ENCODE measurements at places on chromosomes 7 and 10.

DNA sequence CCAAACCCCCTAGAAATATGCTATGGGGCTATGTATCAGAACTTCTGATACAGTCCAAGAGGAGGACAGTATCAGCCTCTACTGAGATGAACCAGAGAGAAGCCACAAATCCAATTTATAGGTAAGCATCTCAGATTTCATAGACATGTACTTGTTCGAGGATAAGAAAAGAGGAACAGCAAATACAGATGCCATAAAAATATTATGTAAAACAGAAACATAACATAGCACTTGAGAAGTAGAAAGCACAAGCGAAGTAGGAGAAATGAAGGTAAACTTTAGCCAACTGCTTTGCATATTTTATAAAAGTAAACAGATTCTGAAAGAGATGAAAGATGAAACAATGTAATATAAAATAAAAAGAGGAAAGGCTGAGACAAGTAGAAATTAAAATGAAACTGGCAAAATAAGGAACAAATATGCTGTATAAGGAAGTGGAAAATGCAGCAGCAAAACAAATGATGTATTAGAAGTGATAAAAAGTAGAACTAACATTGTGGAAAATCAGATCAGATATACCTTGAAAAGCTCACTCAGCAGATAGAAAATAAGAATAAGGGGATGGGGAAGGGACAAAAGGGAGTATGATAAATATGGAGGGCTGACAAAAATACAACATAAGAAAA is 135.1 kb downstream of the SKAP2 start:
- no peak for DNase-seq

GRCh38 chr10:7902413-7902812 is 84.1 kb downstream of the TAF3 start:
- DNase-seq = no peak

- DNase-seq = no peak
These were observed 154.1 kb upstream of the PDE1C start for GRCh38 chr7:32224276-32224675.

DNA sequence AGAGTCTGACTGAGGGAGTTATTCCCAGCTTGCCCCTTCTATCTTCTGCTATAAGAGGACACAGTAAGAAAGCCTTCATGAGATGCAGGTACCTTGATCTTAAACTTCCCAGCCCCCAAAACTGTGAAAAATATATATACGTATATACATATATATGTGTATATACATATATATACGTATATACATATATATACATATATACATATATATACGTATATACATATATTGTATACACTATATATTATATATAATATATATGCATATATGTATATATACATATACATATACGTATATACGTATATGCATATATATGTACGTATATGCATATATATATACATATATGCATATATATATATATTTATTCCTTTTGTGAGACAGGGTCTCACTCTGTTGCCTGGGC is 17.7 kb downstream of the EZH2 start:
- no peak for DNase-seq

DNA sequence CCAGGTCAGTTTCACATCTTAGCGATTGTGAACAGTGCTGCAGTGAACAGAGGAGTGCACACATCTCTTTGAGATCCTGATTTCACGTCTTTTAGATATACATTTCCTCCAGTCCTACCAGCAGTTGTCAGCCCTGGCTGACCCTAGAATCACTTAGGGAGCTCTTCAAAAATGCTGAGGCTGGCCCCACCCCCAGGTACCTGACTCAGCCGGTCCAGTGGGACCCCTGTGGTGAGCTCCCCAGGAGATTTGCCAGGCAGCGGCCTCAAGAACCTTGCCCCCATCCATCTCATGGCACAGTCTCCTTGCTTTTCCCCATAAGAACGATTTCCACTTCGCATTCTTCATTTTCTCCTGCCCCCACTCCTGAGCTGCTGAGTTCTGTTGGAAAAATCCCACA is 45.5 kb downstream of the TEX36 start:
- DNase-seq = no peak

DNA sequence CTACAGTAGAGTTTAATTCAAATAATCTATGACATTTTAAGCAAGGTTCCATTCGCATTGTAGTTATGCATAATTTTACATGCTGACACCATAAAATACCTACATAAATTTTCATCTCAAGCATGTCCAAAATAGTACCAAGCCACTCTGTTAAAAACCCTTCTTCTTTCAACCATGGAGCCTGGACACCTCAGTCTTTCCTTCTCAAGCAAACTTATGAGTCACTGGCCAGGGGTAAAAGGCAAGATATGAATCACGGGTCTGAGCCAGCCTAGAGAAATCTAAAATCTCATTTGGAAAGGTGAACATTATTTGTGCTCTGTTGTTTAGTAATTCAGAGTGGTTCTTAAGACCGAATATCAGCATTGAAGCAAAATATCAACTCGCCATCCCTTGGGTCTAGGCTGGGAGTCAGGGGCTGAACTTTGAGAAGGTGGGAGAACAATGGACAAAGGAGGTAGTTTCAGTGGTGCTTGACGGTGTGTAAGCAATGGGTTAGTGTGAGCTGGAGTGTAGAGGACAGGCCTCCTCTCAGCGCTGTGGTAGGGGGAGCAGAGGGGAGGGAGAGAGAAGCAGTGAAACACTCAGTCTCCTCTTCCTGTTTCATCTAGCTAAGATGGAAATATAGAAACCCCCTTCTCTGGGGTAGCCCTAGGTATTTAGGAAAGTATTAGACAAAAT is 19.1 kb upstream of the GPAM start:
- DNase-seq = no peak

- DNase-seq = no peak
These were observed 288.3 kb upstream of the MKLN1 start for GRCh38 chr7:131039355-131039762.

DNA sequence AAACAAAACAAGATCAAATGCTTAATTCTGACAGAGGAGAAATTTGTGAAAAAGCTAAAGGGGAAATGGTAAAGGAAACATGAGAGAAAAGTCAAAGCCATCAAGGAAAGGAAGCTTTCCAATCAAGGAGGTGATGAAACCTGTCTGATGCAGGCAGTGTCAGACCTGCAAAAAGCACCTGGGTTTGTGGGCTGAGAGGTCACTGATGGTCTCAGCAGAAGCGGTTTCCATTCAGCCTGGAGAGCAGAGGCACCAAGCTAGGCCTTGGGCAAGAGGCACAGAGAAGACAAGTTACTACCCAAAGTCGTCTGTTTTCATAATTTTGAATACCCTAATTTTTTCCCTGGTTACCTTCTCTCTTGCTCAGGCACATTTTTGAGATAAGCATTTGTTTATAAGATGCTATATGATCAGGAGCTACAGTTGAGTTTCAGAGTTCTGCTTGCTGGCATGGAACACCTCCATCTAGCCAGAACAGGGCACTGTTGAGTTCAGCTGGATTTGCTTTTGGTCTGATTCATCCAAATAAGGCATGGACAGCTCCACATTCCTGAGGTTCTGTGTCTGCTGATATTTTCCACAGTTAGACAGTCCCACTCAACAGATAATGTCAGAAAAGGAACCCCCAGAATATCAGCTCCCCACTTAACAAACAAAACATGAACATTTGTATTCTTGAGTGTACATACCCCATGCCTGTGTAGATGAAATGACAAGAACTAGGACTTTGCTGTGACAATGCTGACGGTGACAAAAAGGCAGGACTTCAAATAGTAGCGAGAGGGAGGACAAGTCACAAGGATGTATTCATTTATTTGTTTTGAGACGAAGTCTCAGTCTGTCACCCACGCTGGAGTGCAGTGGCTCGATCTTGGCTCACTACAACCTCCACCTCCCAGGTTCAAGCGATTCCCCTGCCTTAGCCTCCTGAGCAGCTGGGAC is 4.9 kb upstream of the PPIA start:
- no peak for DNase-seq

DNA sequence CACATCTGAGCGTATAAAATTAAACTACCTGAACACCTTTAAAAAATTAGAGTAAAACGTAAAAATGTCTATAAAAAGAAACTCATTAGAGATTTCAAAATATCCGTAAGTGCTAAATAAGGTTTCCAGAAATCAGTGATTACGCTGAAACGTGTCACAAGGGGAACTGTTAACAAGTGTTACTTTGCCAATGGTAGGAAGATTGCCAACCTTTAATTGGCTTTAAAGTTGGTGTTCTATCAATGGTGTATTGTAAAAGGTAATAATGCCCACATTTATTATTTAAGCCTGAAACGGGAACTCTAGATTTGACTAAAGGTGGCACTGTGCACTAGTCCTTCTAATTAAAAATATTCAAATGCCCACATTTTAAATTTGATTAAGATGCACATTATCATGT is 37.8 kb upstream of the HIBADH start:
- no peak for DNase-seq

DNA sequence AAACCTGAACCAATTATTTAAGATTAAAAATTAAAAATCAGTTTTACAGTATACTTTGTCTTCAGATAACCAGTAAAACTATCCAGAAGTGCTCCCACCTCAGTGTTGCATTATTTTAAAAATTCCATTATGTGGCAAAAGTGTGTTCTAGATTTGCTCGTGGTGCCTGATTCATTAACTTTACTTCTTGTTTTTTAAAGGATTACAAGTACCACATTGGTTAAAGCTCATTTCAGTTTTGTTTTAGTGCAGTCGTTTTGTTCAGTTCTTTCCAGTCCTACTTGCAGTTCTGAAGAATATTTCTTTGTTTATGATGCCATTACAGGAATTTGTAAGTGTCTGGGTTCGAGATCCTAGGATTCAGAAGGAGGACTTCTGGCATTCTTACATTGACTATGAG is 69.0 kb downstream of the SNX10 start:
- no peak for DNase-seq

GRCh38 chr7:111240371-111240770 is 149.4 kb downstream of the LRRN3 start:
- DNase-seq = no peak

GRCh38 chr10:133163889-133164815 is 4.1 kb downstream of the KNDC1 start:
- peak; percentile 44 for DNase-seq

DNA sequence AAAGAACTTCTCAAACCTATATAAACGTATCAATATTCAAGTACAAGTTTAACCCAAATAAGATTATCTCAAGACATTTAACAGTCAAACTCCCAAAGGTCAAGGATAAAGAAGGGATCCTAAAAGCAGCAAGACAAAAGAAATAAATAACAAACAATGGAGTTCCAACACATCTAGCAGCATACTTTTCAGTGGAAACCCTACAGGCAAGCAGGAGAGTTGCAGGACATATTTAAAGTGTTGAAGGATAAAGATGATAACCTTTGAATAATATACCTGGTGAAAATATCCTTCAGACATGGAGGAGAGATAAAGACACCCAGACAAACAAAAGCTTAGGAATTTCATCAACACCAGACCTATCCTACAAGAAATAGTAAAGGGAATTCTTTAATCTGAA is 82.8 kb downstream of the TES start:
- no peak for DNase-seq

Measured in CD8-positive, alpha-beta memory T cell (primary cell).